ENCODE measurements at places on chromosomes 1 and 21.

DNA sequence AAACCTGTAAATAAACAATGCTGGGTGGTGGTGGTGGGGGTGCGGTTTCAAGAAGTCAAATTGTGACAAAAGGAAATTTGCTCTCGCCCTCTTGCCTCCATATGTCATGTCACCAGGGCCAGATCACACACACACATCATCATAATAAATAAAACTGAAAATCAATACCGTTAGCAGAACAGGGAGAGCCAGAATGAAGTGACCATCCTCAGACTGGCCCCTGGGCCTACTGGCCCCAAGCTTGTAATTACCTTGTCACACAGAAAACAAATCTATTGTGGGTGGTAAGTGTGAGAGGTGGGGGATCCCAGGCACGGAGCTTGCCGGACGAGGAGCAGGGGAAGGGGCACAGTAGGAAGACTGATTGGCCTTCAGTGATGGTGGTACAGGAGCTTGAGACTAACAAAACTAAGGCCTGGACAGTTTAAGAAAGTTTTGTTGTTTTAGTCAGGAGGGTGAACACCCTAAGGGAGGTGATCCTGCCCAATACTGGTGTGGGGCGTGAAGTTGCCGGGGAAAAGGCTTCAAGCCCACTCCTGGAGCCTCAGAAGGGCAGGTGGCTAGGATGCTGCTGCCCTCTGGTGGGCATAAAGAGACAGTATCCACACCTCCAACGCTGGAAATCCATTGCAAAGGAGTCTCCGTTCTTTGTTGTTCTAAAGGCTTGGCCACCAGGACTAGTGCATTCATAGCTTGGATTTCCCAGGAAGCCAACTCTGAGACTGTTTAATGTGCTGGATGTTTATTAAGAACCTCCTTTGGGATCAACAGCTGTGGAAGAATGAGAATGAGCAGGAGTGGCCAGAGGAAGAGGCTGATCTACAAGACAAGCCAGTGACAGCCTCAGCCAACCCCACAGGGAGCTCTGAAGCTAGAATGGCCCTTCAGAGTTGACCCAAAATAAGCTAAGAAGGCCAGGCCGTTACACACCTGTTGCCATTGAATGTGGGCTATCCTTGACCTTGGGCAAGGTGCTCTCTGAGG is 8.1 kb upstream of the C1orf216 start:
- peak; percentile 53 for DNase-seq

- DNase-seq, result no peak
These were observed 337.4 kb downstream of the SRGAP2C start for GRCh38 chr1:121522061-121522759.

GRCh38 chr1:196960854-196961253 is 16.5 kb upstream of the CFHR5 start:
- no peak for DNase-seq

- no peak for DNase-seq
These were observed 297.5 kb downstream of the HHIPL2 start for GRCh38 chr1:222250376-222250775.

GRCh38 chr1:204760350-204760749 is 74.8 kb upstream of the LRRN2 start:
- DNase-seq, result no peak

DNA sequence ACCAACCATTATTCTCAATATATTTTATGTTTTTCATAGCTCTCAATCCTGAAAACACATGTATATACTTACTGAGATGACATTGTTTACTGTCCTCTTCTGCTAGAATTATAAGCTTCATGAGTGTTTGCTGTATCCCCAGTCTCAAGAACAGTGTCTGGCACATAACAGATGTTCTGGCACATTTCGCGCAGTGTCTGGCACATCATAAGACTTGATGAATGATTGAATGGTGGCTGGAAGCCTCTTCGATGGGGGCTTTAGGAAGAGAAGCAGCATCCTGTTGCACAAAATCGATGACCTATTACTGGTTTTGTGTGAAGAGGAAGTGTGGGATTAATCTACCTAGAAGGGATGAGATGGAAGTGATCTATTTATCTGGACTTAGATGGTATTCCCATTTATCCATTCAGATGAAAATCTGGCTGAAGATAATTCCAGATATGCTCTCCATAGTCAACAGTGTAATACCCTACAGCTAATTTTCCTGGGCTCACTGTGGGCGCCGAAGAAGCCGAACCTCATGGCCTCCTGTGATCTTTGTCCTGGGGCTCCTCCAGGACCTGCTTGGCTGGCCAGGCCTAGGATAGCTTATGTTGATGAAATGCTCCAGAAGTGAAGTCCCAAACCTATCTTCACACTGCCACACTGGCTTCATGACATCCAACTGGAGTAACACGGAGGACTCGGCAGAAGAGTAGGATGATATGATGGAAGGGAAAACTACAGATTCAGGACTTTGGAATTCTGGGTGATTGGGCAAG is 26.5 kb downstream of the CD34 start:
- no peak for DNase-seq

DNA sequence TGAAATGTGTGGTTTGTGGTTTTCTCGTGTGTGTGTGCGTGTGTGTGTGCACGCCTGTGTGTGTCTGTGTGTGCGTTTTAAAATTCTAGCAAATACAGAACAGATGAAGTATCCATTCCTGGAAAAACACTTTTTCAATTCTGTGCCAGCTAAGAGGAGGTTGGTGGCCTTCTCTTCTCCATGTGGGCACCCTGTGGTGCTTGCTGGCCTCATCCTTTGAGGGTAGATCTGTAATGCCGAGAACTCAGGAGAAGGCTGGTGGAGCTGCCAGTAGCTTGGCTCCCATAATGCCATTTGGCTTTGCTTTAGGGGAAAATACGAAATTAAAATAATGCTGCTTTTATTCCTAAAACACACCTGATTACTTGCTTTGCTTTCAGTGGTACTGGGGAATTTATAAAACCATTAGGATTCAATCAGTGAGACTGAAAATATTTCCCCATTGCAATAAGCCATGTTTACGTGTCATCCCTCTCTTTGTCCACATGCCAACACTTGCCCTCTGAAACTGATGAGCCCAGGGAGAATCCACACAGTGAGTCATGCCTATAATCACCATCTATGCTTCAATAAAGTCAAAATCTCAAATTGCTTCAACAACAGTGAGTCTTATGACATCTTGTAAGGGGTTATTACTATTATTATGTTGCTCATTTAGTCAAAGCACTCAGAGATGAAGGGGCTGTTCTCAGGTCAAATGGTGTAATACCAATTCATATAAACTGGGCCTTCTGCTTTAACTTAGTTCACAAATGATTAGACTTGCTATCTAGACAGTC is 39.2 kb downstream of the ABCA4 start:
- DNase-seq, result peak; percentile 41
